ENCODE measurements at places on chromosomes 7 and 10.

DNA sequence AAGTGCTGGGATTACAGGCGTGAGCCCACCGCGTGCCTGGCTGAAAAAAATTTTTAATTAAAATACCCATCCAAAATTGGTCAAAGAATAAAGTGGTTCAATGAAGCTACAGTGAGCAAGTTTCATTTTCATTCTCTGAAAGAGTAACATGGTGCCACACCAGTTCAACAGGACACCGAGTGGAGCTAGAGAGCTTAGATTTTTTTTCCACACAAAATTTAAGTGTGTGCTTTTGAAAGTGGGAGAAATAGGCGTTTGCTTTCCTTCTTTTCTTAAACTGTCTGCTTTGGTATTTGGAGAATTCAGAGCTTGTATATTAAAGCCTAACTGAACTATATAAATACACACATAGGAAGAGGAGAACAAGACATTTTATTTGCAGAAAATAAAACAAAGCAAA lies 43.4 kb downstream of the BPGM start:
- DNase-seq = no peak

GRCh38 chr10:123202506-123202905 lies 48.3 kb downstream of the BUB3 start:
- no peak for DNase-seq

- no peak for DNase-seq
These were observed at the start of gene MACC1 for GRCh38 chr7:20217193-20217948. TSS of gene MACC1 (minus strand) at chr7:20217384. CDS start at chr7:20161862, 55,522 bp downstream.

- DNase-seq = no peak
These were observed 79.3 kb downstream of the DNAJB9 start for GRCh38 chr7:108648989-108649388.

GRCh38 chr10:91514787-91515186 lies 104.6 kb downstream of the HECTD2 start:
- no peak for DNase-seq

- DNase-seq = no peak
These were observed 784.5 kb upstream of the IGFBP3 start for GRCh38 chr7:46705386-46706255.

DNA sequence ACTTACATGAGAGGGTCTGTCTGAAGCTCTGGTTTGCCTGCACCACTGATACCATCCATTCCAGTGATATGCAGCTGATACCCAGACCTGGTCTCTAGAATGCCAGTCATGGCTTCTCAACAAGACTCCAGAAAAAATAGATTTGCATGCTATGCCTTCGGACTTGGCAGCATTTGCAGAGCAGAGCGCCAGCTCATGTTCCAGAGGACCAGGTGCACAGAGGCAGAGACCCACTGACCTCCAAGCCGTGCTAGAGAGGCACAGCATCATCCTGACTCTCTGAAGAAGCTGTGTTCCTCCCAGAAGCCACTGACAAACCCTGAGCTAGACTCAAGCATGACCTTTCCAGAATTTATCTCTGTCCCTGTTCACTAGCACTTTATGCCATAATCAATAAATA lies 6.9 kb upstream of the PRKAG2 start:
- DNase-seq = no peak

DNA sequence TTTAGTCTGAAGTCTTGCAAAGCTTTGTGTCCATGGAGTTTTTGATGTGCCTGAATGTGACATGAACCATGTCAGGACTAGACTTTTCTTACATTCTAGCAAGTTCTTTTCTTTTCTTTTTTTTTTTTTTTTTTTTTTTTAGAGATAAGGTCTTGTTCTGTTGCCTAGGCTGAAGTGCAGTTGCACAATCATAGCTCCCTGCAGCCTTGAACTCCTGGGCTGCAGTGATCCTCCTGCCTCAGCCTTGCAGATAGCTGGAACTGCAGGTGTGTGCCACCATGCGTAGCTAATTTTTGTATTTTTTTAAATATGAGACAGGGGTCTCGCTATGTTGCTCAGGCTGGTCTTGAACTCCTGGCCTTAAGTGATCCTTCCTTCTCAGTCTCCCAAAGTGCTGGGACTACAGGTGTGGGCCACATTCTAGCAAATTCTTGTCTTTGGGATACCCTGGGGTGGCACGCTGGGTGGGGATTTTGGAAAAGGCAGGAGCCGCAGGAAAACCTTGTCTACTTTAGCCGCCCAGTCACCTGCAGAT lies 152.8 kb downstream of the SVIL start:
- DNase-seq = peak; percentile 62

GRCh38 chr7:112494656-112495055 lies 13.9 kb downstream of the LSMEM1 start:
- no peak for DNase-seq

DNA sequence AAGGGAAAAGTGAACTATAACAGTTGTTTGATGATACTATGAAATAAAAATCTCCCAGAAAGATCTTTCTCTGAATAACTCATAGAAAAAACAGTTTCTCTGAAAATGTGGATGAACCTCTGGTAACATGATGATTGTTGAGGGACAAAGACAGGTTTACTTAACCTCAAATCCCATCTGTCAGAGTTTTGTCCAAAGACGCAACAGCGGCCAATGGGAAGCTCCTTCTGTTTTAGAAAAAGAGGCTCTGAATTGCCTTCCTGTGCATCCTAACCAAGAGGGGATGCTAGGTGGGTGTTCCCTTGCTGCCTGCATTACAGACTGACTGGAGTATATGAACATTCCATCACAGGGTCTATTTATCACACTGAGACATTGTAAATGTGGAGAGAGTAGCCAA lies 8.9 kb upstream of the HYCC1 start:
- no peak for DNase-seq

- no peak for DNase-seq
These were observed 651.8 kb downstream of the PARD3 start for GRCh38 chr10:34163075-34163905.

DNA sequence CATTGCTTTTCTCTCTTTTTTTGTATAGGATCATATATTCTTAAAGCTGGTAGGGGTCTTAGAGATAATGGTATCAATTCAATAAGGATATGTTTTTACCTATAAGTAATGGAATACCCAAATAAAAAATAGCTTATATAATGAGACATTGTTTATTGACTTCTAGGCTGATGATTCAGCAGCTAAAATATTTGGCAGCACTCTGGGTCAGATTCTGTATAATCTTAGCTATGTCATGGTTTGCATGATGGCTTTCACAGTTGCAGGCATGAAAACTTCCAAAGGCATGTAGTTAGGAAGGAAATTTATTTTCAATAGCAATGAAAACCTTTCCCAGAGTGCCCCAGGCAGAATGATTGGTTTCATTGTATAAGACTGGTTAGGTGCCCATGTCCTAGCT lies 32.1 kb upstream of the A1CF start:
- no peak for DNase-seq

- no peak for DNase-seq
These were observed 385.5 kb upstream of the HPS1 start for GRCh38 chr10:98832196-98832595.

- no peak for DNase-seq
These were observed 47.6 kb upstream of the ANKRD1 start for GRCh38 chr10:90968328-90969081.

- no peak for DNase-seq
These were observed 118.5 kb downstream of the AMPH start for GRCh38 chr7:38512704-38513103.

DNA sequence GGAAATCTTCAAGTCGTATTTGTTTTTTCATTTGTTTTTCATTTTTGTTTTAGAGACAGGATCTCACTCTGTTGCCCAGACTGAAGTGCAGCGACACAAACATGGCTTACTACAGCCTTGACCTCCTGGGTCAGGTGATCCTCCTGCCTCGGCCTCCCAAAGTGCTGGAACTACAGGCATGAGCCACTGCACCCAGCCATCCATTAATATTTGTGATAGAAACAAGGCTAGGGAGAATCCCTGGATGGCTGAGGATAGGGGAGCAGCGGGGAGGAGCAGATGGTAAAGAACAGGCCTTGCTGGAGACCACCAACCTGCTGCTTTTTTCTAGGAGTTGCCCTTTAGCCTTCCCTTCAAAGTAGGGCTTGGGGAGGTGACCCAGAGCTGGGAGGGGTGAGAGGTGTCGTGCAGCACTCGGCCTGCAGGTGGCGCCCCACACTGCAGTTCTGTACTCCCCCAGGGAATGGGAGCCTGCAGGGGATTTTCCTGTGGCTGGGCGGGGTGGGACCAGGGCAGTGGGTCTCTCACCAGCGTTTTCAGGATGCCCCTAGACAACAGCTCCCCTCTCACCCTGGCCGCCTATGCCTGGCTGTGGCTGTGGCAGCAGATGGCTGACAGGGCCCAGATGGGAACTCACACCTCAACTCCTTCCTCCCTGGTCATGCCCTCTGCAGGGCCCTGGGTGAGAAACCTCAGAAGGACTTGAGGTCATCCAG lies 12.6 kb upstream of the CDH23 start:
- DNase-seq = peak; percentile 44

DNA sequence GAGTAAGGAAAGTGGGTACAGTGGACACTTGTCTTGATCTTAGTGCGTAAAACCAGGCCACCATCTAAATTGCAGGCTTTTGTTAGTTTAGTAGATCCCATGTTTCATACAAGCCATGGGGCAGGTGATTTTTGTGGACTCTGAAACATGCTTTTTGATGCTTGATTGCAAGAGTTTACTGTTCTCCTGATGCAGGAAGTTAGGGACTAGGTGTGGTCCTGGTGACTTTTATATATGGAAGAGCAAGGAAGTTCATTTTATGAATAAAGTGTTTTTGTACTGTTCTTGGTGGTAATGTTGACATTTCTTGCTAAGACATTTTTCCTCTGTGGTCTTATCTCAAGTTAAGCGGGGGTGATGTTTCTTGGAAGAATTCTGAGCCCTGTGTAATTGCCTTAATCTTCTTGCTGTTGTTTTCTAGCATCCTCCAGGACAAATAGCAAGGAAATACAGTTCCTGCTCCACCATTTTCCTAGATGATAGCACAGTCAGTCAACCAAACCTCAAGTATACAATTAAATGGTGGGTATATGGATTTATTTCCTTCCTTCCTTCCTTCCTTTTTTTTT lies 89.0 kb upstream of the GJD4 start:
- no peak for DNase-seq

DNA sequence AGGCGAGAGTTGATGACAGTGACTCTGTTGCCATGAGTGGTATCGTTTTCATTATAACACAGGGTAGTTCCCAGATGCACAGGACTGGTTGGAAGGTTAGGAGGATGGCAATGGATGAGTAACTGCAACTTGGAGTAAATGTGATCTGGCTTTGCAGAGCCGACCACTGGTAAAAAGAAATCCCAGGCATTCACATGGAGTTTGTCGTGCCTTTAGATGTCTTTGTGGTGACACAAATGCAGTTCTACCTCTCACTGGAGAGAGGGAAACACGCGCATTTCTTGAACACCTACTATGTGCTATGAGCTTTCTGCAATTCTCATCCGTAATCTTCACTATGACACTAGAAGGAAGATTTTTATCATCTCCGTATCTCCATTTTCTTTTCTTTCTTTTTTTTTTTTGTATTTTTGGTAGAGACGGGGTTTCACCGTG lies 1.7 kb upstream of the MNX1 start:
- DNase-seq = no peak

DNA sequence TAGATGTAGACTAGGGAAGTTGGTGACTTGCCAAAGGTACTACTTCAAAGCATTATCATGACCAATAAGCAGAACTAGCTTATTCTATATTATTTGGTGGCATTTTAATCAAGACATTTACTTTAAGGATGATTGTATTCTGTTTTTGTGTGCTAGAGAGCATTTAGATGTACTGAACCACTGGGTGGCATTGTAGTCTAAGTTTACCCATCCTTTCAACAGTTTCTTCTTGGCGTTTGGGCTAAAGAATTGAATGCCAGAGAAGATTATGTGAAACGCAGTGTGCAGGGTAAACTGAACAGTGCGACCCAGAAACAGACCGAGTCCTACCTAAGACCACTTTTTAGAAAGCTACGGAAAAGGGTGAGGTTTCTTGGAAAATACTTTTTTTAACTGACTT lies 26.8 kb downstream of the PRPF18 start:
- no peak for DNase-seq

DNA sequence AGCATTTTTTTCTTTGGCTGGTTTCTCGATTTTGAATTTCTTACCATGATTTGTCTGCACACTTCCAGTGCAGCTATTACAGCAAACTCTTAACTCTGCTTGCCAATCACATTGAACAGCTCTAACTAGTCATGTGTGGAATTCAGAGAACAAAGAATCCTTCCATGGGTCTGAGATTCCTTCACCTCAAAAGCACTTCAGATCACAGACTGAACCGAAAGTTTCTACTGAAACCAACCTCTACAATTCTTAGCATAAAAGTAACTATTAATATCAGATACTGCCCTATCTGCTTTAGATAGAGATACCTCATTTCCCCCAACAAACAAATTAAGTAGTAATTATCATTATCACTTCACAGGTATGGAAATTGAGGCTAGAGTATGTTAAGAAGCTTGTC lies 56.5 kb upstream of the SP4 start:
- no peak for DNase-seq

DNA sequence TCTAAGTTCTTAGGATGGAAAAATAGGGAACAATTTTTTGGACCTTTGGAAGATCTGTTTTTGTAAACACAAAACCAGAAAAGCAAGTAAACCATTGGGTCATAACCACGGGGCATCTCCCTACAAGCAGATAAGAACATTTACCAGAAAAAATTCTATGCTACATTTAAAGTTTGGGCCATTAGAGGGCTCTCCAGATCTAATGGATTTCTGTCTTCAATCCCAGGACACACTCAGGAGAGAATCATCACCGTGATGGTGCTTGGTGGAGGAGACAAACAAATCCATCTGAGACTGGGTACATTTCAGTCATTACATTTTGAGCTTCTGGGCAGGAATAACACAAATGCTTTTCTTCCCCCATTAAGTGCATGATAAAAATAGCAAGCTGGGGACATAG lies 178.4 kb upstream of the TARP start:
- DNase-seq = peak; percentile 1

DNA sequence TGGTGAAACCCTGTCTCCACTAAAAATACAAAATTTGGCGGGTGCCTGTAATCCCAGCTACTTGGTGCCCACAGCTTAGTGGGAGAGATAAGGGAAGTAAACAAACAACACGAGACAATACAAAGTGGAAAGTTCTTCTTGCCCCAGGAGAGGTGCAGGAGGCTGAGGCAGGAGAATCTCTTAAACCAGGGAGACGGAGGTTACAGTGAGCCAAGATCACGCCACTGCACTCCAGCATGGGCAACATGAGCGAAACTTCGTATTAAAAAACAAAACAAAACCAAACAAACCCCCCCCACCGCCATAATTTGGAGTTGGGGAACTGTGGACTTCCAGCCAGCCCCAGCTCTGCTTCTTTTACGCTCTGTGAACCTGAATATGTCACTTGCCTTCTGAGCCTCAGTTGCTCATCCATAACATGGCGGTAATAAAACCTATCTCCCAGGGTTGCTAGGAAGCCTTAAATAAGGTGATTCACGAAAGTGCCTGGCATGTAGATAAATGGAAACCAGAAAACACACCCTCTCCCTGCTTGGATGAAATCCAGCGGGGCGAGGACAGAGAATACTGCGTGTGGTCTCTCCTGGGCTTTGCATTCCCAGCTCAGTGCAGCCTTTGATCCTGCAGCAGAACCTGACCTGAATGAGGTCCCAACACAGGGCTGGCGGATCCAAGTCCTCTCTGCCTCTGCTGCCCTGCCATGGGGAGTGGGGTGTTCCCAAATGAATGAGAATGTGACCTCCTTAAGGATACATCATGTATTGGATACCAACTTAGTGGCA lies 10.2 kb downstream of the MLXIPL start:
- peak; percentile 74 for DNase-seq

Measured in HepG2 (cell line).